ENCODE measurements at places on chromosomes 6 and 20.

DNA sequence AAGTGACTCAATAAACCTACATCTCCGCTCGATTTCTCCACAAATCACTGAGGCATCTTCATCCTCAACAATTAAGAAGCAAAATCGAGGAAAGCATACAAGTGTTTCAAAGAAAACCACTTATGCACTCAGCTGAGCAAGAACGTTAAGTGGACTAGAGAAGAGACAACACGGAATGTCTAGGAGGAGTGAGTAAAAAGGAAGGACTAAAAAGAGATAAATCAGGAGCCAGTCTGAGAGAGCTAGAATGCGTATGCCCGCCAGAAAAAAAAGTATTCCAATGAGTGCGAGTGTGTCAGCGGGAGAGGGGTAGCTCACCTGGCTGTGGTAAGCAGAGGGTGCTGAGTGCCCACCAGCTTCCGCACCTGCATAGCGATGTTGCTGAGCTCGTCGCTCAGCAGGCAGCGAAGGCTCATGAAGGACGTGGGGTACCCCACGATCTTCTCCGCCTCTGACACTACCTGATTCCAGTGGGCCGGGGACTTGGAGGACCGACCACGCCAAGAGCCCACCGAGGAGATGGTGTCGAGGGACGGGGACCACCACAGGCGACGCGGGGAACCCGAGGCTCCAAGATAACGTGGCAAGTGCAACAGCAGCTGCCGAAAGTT, 587 bp downstream of the PDSS2 start:
- DNase-seq = peak; percentile 13

DNA sequence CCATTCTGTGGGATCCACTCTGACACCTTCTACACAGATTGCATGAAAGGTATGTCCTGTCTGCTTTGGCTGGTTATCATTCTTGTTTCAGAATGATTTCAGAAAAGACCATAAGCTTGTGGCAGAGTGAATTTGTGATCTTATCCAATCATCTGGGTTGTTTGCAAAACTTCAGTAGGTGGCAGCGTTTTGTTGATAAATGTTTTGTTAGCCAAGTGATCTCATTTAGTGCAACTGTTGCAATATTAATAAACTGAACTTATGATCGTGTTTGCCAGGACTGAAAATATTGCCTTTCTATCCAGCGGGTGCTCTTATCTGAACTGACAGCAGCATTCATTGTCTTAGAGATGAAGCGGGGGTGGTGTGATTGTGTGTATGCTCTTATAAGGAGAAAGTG, 613.2 kb upstream of the NOX3 start:
- DNase-seq = no peak

GRCh38 chr20:35277531-35278395, at the start of gene MMP24OS:
TSS of gene MMP24OS (minus strand) at chr20:35278122. CDS start at chr20:35277929, 193 bp downstream.
- peak; percentile 86 for DNase-seq

GRCh38 chr6:12178521-12178920, 111.6 kb upstream of the EDN1 start:
- no peak for DNase-seq

DNA sequence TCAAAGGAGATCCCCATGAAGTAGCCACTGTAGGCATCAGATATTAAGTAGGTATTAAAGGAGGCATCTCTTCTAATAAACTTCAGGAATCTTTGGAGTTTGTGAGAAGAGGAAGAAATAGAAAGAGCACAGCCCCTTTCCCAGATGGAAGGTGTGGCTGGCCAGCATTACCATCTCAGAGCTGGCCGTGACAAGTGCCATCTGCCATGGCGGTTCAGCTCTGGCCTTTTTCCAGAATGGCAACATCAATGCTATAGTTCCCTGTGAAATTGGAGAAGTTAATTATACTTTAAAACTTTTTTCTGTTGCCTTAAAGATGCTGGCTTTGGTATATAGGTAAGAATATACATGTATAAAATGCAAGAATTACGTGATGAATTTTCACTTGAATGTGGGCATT, 51.9 kb upstream of the MCUR1 start:
- DNase-seq = no peak
